ENCODE measurements at places on chromosomes 1 and 21.

DNA sequence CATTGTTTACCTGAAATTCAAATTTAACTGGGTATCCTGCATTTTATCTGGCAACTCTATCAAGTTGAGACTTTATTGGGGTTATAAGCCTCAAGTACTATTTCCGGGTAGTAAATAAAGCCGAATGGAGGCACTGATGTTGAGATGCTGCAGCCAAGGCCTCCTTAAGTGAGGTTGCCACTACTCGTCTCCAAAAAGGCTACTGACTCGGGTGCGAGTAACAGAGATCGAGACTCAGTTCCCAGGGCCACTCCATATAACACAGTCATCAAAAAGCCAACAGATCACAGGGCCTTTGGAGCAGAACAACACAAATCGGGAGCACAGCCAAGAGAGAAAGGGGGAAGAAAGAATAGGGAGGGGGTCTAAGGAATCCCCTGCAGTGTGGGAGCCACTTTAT, 524 bp downstream of the COPA start:
- no peak for DNase-seq

- DNase-seq = no peak
Observed at GRCh38 chr21:17479606-17480005, 33.2 kb upstream of the CXADR start.

GRCh38 chr1:172760121-172760520, 101.2 kb downstream of the FASLG start:
- DNase-seq = no peak

- DNase-seq = no peak
Observed at GRCh38 chr1:202240956-202241355, 47.4 kb downstream of the LGR6 start.

DNA sequence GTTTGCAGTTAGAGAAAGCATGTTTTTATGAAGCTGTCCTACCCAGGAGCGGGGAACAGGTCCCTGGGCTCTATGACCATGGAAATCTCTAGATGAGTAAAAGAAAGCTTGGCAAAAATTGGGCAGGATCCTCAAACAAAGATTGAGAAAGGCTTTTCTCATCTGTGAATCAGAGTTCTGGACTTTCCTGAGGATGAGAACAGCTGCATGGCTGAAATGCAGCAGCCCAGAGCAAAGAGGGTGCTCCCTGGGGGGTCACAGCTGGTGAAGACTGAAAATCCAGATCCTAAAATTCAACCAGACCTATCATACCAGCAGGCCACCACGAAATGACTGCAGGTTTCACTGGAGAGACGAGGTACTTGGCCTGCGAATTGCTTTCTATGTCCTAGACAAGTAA, 65.7 kb upstream of the APP start:
- DNase-seq = no peak

GRCh38 chr1:247077876-247078257, 744 bp downstream of the ZNF670 start:
- no peak for DNase-seq

DNA sequence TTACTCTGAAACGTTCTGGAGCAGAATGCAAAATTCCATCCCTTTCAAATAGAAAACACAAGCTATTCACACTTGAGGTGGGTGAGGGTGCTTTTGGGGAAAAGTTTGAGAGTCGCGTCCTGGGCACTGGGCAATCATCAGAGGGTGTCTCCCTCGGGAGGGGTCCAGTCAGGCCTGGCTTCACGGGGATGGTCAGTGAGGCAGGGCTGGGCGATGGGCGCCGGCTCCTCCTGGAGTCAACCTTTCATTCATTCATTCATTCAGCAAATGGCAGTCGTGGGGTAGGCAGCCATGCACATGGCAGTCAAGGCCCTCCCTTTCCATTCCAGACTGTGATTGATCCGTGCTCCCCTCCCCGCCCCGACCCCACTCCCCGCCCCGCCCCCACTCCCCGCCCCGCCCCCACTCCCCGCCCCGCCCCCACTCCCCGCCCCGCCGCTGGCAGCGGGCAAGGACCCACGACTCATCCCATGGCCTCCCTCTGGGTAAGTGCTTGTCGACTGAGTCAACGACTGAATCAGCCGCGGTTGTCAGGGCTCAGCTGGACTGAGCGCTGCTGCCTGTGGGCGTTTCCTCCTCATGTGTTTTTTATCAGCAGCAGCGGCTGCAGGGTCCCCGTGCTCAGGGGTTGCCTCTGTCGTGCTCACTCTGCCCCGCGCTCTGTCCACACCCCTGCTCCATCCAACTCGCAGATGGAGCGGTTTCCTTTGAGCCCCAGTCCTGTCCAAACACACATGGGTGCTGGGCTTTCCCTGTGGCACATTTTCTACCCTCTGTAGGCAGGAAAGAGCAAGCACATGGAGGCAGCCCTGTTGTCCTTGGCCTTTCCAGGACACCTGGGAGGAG, 12.5 kb upstream of the SPSB1 start:
- DNase-seq = no peak

DNA sequence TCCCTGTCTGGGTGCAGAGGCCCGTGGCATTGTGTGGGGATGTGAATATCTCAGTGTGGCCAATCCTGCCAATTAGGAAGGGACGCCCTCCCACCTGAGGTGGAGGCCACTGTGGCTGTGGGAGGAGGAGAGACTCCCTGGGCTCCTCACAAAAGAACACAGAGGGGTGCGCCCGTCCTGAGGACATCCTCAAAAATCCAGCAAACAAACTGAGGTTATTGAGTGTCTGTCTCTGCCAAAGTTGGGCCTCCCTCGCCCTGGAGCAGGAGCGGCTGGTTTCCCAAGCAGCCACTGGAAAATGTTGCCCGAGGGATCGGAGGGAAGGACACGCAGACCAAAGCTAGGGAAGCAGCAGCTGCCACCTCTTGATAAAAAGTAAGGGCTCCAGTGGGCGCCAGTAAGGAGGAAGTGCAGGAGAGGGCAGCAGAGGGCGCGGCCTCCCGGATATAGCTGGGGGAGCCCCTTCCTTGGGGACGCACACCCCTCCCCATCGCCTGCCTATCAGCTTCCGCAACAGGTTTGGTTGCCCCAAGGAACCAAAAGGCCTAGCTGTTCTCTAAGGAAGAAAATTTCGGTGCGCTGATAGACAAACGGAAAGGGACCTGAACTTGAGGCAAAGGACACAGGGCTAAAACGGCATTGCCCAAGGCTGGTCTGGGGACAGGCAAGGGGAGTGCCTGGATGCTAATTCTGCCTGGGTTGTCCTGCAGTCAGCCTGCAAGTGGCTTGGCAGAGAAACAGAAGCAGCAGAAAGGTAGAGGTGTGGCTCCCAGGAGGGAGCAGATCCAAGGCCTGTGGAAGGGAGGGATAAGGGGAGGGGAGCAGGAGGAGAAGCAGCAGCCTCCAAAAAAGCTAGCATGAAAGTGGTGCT, 1.7 kb upstream of the GRIK3 start:
- DNase-seq = no peak

DNA sequence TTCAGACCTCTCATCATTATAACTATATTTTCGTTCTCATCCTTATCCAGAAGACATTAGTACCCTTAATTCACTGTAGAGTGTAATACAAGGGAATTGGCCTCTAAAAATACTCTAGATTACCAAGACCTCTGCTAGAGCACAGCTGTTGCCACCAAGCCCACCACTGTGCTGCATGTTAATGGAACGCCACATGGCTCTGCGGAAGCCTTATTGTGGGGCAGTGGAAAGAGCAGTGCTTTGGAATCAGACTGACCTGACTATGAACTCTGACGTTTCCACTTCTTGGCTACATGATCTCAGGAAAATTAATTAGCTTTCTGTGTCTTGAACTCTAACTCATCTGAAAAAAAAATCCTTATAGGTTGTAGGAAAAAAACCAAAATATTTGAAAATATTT, 222.1 kb downstream of the LMX1A start:
- DNase-seq = no peak

DNA sequence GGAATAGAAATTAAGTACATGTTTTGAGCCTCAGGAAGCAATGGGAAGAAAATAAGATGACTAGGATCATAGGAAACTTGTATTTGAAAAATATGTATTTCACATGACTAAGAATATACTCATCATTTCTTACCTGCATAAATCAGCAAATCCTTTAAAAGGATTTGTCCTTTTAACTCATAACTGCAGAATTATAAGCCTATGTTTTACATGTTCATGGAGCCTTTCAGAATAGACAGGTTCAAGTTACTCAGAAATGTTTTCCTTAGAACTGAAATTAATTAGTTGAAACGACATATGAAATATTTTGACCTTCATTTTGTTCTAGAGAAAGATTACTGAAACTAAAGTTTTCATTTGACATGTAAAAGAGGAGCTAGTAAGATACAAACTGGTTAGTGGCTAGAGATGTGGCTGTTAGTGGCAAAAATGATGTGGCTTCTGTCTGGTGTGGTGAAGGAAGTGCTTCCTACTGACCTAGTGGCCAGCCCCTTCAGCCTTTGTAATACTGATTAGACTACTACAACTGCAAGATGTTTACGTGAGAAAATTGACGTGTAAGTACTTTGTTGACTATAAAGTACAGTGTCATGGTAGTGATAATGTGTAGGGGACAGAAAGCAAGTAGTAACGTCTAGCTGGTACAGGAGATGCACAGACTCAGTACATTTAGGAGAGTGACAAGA, 54.7 kb downstream of the PACC1 start:
- no peak for DNase-seq

- no peak for DNase-seq
Observed at GRCh38 chr1:154097873-154098272, 57.0 kb downstream of the NUP210L start.

- peak; percentile 77 for DNase-seq
Observed at GRCh38 chr1:72623299-72623708, 341.0 kb upstream of the NEGR1 start.

DNA sequence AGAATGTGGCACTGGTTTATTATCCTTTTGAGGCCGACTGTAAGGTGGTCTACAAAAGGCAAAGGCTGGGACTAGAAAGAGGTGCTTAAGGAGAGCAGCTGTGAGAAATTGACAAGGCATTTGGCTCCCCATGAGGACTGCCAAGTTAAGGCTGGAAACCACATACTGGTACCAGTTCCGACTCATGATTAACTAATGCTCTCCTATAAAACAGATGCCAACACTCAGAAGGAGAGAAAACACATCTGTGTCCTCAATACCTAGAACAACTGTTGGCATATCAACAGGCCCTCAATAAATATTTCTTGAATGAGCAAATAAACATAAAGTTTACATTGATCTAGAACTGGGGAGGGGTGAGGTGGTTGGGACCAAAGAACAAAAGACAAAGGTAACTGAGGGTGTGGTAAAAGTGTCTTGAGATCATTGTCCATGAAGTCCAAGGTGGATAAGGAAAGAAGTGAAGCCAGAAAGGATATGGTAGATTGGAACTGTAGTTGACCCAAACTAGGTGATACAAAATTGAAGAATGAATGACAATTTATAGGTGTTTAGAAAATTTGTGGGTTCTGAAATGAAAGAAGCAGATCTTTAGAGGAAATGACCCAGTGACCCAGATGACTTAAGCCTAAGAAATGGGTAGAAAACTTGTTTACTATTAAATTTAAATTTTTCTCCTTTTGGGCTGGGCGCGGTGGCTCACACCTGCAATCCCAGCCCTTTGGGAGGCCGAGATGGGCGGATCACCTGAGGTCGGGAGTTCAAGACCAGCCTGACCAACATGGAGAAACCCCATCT, 16.9 kb upstream of the MCL1 start:
- no peak for DNase-seq

DNA sequence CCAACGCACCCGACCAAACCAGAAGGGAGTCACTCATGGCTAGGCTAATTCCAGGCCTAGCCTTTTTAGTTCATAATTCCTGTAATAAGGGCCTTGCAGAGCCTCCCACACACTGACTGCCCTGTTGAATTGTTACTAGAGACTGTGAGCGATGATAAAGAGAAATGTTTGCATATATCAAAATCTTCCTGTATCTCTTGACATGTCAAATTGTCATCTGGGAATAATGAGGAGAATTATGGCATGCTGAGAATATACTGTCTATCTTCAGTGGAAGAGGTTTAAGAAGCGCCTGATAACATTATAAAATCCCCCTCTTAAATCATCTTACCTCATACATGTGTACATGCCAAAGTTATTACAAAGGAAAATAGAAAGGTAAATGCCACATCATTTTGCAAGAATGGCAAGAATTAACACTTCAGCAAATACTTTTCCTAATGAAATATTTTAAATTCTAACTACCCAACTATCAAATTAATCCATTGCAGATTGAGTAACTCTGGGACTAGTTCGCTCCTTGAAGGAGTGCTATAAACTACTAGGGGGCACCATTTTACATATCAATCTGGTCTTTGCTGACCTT, 144.1 kb downstream of the CENPF start:
- no peak for DNase-seq

- no peak for DNase-seq
Observed at GRCh38 chr1:41249319-41249718, 7.2 kb upstream of the SCMH1 start.

DNA sequence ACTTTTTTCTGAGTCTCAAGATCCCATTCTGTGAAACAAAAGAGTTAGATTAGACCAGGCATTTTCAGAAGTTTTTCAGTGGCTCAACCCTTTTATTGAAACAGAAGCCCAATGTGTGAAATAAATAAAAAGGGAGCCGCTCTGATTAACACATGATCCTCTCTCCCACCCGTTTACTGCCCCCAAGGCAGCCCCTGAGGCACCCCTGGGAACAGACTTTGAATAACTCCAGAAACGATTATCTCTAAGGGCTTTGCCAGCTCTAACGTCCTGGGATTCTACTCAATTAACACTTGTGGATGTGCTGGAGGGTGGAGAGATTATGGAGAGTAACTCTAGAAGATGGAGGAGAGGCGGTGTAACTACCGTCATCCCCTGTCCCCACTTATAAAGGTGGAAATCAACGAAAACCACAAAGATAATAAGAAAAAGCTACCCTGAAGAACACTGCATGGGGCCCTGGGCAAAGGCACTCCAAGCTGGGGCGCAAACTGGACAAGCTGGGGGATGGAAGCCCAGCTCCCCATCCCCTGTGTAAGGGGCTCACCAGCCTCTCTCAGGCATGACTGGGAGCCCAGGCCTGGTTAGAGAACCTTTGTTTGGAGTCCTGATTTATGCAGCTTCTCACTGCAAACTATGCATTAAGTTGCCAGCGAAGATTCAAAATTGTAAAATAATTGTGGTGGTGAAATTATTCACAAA, 39.0 kb upstream of the GRIK3 start:
- DNase-seq = no peak

- DNase-seq = no peak
Observed at GRCh38 chr1:83545066-83545862, 453.7 kb downstream of the TTLL7 start.

GRCh38 chr1:35783055-35783583, 13.3 kb upstream of the CLSPN start:
- no peak for DNase-seq

- DNase-seq = no peak
Observed at GRCh38 chr1:33119532-33120217, 38.7 kb downstream of the AZIN2 start.

DNA sequence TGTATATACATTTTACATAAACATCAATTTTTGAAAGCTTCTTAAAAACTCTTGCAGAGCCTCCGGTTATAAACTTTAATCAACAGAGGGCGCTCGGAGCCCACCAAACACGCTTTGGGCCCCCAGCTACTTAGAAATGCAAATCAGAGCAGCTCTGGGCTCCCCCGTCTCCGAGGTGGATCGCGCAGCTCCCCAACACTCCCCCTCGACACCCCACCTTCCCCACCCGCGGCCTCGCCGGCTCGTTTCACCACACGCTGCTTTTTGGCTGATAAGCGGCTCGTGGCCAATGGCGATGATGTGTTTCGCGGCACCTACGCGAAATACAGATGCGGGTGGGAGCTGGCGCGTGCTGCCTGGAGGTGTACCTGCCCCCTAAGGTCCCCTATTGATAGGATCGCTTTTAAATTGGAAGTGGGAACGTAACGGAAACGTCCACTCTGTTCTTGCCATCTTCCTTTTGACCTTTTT, 1.7 kb upstream of the KIF26B start:
- DNase-seq = peak; percentile 68

- DNase-seq = no peak
Observed at GRCh38 chr21:44542716-44543115, 2.7 kb upstream of the KRTAP10-1 start.

GRCh38 chr1:62599044-62599443, 1.7 kb downstream of the ANGPTL3 start:
- no peak for DNase-seq
